Tibial nerve (tissue), 4 donors: ENCODE measurements at places on chromosomes 5 and 9. TPM values are rescaled to one million over a fixed set of nuclear protein-coding genes. Genes with fewer than 3 reads are reported as not detected.

DNA sequence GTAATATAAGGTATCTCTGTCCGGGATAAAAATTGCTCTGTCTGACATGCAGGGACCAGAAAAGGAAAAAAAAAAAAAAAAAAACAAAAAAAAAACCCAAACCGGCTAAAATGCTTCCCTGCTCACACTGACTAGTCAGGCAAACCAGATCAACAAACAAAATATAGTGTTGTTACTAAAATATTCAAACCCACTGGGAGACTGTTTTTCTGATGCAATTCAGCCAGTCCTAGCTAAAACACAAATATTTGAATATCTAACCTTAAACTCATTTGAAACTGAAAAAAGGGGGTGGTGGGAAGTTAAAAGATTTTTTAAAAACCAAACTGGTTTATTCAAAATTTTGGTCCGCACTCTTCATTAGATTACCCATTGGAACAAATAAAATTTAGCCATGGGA is 61.0 kb downstream of the APBA1 start:
- DNase-seq, result no peak

GRCh38 chr9:83986765-83987401 is 6.3 kb downstream of the RMI1 start:
- DNase-seq, result no peak

Gene POMT1
- total RNA-seq, result 33.3 TPM

Gene CNTNAP3B
- 14.9 TPM for total RNA-seq

Gene POU5F2
- 4.7 TPM for total RNA-seq

DNA sequence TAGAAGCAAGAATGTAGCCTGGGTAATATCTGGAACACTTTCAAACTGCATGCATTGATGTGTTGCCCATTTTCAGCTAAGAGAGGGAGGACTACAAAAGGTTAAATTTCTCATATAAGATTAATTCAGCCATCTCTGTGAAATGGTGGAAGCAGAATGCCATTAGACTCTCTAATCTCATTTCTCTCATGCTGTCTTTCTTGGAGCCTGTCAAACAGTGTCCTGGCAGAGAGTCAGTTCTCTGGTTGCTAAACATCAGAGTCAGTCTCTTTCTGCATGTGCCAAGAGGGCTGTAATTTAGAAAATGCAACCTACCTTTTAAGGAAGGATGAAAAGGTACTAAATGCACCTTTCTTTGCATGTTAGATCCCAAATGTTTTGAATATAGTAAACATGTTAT is 910 bp upstream of the GARNL3 start:
- peak; percentile 39 for DNase-seq

DNA sequence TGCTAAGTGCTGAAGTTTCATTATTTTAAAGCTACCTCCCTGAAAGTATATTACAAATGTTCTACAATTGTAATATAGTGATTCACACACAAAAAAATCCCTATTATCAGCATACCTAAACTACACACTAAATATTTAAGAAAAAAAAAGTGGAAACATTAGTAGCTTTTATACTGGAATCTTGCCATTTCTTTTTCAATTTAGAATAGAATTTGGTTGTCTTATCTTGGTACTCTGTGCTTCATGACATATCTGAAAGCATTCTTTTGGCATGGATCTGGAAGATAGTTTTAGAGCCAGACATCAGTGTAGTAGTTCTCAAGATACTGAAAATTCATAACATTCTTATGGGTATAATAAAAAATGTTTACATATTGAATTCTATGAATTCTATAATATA is 35.0 kb downstream of the SLC1A3 start:
- DNase-seq, result no peak

DNA sequence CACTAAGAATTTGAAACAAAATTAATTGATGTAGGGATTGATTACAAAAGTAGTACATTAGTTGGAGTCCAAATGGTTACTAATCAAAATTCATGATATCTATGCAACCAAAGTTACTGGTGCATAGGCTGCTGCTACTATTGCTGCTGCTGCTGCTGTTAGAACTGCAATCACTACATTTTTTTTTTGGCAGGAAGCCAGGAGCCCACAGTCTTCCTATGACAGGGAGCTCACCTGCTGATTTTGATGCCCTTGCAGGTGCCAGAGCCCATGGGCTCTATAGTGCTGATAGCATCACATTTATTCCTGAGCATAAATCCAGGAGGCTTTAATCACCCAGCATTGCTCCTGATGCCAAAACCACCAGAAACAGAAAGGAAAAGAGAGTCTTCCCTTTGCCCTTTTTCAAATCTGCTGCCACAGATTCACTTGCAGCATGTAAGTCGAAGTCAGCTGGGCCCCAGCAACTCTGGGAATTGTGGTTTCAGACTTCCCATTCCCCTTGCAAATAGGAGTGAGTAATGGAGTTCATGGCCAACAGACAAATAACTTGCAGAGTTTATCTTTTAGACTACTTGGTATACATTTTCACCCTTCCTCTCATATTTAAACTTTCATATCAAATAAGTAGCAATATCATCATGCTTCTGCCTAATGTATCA is 17.6 kb downstream of the SLCO6A1 start:
- no peak for DNase-seq

- DNase-seq, result no peak
Observed at GRCh38 chr9:7976167-7976755, 176.7 kb upstream of the DMAC1 start.

- no peak for DNase-seq
Observed at GRCh38 chr5:176406436-176407052, 9.8 kb downstream of the CLTB start.

DNA sequence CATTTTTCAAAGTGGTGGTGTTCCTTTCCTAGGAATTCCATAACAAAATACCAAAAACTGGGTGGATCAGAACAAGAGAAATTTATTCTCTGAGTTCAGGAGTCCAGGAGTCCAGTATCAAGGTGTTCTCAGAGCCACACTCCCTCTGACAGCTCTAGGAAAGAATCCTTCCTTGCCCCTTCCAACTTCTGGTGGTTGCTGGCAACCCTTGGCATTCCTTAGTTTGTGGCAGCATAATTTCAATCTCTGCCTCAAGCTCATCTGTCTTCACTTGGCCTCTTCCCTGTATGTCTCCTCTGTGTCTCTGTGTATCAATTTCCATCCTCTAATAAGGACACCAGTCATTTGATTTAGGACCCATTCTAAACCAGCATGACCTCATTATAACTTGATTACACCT is 243.7 kb downstream of the MPDZ start:
- DNase-seq, result no peak

Gene DMGDH
- total RNA-seq, result 15.5 TPM

DNA sequence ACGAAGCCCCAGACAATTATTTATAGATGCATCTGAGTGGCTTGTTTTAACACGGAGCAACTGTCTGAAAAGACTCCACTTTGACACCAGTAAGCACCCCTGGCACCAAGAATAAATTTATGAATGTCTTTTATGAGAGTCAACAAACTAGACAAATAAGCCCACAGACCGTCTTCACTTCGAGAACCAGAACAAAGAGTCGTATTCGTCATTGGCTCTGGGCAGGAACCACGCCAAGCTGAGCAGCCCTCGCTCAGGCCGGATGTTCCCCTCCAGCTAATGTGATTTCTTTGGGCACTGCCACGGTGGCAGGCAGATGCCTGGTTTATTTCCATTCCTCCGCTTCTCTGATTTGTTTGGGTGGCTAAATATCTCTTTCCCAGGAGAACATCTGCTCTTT is 91.9 kb upstream of the STC2 start:
- DNase-seq, result no peak

DNA sequence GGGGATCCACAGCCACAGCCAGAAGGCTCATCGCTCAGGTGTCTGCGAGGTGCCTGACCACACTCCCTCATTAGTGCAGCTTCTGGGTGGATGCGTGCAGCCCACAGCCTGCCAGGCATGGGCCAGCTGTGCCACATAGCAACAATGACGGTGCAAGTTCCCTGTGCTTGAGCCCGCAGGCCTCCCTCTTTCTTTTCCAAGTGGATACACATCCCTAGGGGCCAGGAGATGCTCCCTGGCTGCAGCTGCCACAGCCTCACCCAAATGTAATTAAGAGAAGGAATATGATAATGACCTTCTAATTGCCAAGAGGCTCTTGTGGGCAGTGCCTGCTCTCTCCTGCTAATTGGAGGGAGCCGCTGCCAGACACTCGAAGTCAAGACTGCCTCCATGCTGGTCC is 116.0 kb upstream of the PPP1R26 start:
- no peak for DNase-seq

DNA sequence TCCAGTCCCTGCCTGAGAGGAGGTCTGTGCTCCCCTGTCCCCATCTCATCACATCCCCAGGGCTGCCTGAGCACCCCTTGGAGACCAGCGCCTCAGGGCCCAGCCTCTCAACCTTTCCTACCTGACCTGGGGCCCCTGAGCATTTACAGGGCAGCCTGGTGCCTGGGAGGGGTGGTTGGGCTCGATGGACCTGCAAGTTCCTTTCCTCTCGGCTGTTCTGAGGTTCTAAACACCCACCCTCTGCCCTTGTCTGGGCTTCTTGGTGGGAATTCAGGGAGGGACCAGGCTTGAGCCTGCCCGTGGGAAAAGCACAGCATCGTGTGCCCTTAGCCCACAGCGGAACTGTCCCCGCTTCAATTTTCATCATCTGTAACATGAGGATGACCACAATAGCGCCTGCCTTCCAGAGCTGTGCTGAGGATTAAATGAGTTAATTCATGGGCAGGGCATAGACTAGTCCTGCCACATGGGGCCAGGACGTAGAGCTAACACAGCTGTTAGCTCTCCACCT is 91.0 kb upstream of the SH3PXD2B start:
- DNase-seq, result no peak

DNA sequence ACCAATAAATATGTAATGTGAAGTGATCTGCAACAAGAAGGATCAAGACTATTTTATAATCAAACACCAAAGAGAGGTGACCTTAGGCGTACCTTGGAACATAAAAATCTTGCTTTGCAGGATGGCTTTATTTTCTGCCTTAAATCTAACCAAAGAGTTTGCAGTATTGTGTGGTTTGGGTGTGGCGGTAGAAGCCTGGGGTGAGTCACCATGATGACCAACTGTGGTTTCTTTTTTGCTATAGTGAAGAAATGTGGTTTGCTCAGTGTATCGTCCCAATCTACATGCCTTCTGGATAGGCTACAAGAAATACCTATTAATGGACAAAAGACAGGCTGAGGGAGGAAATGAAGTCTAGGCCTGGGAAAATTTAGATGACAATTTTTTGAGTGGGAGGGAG is 5.1 kb upstream of the CAST start:
- DNase-seq, result no peak

DNA sequence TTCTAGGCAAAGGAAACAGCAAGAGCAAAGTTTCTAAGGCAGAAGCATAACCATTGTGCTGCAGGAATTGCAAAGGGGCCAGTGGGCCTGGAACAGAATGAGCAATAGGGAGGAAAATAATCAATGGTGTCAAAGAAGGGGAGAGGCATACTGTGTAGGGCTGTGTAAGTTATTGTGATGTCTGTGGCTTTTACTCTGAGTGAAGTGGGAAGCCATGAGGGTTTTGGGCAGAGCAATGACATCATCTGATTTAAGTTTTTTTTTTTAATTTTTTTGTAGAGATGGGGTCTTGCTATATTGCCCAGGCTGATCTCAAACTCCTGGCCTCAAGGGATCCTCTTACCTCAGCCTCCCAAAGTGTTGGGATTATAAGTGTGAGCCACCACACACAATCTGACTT is 64.6 kb upstream of the PPP2CA start:
- DNase-seq, result no peak

DNA sequence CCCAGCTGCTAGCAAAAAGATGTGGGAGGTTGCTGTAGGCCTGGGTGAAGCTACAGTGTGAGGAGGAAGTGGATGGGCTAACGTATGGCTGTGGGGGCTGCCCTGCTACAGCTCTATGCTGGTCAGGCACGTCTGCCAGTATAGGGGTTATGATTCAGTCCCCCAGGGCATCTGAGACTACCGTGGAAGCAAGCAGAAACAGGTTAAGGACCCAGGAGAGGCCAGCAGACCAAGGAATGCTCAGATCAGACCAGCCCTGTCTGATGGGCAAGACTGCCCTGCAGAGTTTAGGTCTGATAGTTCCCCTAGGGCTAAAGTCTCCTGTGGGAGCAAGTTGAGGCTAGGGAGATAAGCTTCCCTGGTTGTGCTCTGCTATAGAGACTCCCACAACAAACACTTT is 416.1 kb upstream of the CTNND2 start:
- DNase-seq, result no peak

GRCh38 chr9:5633243-5633642 is 4.3 kb downstream of the RIC1 start:
- no peak for DNase-seq

Gene FBP1
- total RNA-seq, result 8.6 TPM

DNA sequence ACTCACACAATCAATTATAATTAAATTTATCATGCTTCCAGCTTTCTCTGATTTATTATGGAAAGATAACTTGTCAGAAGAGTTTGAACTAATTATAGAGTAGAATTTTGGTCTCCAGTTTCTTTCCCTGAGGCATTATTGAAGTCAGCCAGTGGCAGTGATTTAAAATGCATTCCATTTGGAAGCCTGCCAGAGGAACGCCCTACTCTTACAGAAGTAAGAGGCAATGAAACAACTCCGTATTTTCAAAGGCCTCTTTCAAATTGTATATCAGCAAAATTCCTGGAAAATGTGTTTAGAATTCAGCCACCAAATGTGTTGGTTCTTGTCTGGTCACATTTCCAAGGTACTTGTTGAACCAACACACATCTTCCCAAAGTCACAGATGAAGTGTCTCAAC is 640.9 kb downstream of the SEMA5A start:
- no peak for DNase-seq

Gene NMRK1
- total RNA-seq, result 35.0 TPM

Gene LRRC19
- not detected for total RNA-seq

- DNase-seq, result no peak
Observed at GRCh38 chr5:39503155-39503554, 78.4 kb upstream of the DAB2 start.

DNA sequence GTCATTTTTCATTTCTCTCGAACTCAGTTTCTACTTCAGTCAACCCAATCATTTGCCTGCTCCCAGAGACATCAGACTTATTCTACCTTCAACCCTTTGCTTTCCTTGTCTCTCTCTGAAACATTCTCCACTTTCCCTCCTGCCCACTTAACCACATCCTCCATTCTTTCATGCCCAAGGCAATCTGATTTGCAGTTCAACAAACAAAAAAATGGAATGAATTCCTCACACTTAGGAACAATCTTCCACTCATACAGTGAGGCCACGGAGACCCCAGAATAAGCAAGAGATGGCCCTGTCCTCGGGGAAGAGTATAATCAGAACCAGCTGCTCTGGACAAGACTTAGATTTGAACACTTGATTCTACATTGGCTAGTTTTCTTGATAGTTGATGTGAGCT is 180.5 kb downstream of the RFK start:
- no peak for DNase-seq

Gene AFF4
- 73.7 TPM for total RNA-seq

Gene COL23A1
- total RNA-seq, result 7.9 TPM
